Brain microvascular endothelial cell (primary cell): ENCODE measurements at places on chromosomes 1 and 21.

DNA sequence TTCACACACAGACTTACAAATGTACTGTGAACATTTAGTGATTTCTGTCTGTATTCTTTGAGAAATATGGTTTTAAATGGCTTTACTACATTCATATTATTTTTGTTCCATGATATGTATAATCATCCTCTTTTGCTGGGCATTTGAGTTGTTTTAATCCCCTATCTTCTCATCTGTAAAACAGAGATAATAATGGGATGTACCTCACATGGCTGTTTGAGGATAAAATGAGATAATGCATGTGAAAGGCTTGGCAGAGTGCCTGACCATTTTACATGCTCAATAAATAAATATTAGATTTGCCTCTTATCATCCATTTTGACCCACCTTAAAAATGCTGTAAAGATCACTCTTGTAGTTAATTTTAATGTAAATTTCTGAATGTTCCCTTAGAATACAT is 197.2 kb downstream of the C1orf94 start:
- DNase-seq, result no peak

DNA sequence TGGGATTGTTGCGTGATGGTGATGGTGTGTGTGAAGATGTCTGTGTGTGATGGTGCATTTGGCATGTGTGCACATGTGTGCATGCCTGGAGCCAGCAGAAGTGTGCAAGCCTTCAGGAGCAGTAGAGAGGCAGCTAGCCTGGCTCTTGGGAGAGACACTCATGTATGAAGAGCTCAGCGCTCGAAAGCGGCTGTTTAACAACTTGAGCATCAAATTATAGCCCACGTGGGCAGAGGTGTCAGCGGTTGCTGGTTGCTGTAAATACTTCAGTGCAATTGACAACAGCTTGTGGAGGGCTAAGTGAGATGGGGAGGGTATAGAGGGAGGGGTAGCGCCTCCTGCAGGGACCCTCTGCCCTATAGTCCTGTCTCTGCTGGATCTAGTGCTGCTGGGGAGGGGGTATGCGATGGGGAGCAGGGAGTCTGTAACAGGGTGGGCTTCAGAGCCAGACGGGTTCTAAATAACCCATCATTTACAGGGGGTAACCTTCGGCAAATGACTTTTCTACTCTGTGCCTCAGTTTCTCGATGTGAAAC is 21.5 kb downstream of the FOXD2 start:
- no peak for DNase-seq

DNA sequence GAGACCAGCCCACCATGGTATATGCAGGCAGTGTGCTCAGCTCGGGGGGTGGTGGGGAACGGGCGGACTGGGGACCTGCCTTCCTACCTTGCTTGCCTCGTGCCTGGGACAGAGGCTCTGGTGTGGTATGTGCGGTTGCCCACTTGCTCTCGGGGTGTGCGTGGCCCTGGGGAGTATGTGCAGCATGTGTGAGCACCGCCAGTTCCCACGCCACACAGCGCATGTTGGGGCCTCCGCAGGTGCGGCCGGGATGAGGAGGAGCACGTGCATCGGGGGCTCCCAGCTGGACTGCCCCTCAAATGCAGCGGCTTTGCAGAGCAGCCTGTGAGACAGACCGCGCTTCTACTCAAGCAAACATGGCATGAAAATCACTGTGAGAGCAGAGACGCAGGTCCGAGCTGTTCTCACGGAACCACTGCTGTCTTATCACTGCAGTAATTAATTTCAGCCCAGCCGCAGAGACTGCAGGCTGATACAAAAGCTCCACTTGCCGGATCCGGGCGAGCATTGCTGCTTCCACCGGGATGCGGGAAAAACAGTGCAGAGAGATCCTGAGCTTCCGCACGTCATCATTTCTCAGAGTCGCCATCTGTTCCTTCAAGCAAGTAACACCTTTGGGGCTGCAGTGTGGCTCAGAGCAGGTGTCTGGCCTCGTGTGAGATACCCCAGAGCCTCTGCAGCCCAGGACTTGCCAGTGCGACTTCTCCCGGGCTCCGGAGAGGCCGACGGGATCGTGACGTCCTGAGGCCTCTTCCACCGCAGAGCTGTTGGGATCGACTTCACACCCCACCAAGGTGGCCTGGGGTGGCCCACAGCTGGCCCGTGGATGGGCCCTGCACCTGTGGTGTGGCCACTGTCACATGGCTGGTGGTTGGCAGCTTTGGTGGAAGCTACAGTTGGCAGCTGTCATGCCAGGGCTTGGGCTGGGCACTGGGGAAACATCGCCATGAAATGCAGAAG is 92.6 kb upstream of the ACTRT2 start:
- DNase-seq, result no peak

DNA sequence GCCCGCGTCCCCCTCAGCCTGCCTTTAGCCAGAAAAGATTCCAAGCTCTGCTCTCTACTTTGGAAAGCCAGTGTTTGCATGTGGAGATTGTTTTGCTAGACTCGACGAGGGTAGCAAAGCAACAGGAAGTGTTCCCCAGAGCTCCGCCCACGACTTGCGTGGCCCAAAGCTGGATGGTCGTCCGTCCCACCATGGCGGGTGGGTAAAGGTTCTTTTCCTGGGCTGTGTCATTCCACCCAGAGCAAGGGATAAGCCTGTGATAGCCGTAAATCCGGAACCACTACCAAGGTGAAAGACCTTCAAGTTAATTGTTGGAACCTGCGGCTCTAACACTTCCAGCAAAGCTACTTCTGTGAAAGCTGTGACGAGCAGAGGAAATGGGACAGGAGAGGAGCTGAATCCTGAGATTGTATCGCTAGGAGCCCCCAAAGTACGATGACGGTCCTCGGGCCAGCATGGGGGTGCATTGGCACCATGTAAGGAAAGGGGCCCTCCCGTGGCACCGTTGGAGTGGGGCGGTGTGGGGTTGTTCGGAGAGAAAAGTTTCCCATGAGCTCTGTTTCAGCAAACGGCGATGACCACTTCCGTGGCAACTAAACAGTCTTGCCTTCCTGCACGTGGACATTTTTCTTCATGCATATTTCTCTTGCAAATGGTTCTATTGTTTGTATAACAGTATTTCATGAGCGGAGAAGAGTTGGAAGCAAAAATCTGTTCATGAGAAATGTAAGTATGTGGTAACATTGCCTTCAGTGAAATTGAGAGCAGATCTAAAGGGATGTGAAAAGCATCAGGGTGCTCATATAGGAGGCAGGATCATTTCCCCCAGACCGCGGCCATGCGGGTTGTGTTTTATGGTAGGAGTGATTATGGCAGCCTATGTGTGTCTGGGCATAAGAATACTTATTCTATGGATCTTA is 8.4 kb downstream of the MX2 start:
- DNase-seq, result no peak

DNA sequence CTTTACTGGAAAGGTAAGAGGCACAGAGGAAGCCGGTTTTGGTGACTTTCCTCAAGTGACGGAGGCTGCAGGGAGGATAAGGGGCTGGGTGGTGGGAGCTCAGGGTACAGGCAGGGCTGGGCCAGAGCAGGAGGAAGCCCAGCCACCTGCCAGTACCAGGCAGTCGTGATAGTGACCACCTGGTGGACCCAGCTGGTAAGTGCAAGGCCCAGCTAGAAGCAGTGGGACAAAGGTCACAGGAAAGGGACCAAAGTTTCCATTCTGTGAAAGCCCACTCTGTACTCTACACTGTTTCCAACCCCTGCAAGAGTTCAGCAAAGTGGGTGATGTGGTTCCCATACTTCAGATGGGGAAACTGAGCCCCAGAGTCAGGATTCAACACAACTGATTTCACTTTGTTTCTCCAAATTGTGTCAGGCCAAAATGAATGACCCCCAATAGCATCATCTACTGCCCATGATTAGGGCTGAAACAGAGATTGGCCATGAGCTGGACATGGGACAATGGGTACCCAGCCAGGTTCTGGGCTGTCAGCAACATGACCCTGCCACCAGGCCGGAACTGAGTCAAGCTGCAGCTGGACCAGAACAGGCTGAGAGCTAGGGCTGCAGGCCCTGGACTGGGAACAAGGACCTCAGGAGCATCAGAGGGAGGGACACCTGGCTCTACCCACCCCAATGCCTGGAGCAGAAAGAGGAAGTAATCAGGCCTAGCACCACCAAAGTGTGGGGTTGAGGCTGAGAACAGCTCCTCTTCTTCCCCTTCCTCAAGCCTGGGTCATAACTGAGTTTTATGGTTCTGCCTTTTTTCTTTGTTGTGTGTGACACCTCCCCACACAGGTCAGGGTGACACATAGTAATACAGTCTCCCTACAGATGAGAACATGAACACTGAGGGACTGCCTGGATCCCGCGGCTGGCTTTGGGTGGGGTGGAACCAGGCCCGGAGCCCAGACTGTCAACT is 50.2 kb downstream of the KCNN3 start:
- no peak for DNase-seq

GRCh38 chr1:155250633-155251449 is 4.4 kb downstream of the ENTREP3 start:
- DNase-seq, result peak; percentile 84

DNA sequence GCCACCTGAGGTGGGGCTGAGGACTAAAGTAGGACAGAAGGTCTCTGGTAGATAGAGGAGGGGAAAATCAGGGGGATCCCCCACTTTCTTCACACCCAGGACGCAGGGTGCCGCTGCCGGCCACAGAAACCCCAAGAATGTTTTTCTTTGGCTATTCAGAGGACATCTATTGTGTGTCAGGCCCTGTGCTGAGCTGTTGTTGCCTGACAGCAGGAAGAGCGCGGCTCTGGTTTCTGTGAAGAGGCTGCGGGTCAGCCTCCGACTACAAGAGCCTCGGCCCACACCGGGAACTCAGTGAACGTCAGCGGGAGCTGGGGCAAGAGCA is 407 bp upstream of the PIGV start:
- DNase-seq, result peak; percentile 74

DNA sequence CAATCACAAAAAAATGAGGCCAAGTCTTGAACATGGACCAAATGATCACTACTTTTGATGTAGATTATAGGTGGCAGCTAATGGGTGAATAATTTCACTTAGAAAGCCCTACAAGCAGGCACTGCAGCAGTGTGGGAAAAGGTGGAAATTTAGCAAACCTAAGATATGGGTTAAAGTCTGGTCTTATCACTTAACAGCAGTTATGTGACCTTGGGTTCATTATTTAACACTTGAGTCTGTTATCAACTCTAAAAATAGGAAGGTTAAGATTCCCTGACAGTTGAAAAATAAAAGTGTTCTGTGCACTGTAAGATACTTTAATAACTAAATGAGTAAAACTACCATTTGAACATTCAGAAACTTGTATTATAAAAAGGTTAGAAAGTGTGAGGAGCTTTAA is 47.5 kb downstream of the SSX2IP start:
- DNase-seq, result no peak

DNA sequence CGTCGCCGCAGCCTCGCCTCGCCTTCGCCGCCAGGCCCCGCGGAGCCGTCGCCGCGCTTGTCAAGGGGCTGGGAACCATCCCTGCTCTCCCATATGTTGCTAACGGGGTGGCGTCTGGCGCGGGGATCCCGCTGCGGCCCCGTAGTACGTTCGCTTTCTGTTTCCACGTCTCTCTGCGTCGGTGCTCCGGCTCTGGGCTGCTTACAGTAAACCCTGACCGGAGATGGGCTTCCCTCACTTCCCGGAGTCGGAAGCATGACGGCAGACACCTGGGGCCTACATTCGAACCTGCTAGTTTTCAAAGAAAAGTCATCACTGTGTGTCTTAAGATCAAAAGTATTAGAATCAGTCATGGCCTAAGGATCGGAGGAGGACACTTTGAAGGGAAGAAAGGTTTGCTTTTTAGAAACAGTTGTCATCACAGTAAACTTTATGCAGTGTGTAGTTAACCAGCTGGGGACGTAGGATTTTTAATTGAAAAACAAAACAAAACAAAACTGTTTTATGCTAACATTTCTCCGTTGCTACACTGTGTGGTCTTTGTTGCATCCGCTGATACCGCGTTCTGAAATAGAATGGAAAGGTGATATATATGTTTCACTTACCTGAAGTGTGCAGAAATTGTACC is 69.0 kb downstream of the SLC35A3 start:
- peak; percentile 69 for DNase-seq

- DNase-seq, result no peak
These were observed 28.1 kb downstream of the SFPQ start for GRCh38 chr1:35164893-35165292.
